Epithelial cell of alveolus of lung (primary cell): ENCODE measurements at places on chromosomes 3 and 15. TPM values are rescaled to one million over a fixed set of nuclear protein-coding genes. Genes with fewer than 3 reads are reported as not detected.

The NANOGP8 gene
- total RNA-seq = not detected in 2 replicates

The RFC4 gene
- 18.3 and 34.8 TPM in 2 replicates for total RNA-seq

The CYP11A1 gene
- total RNA-seq = 0.13 TPM in 1 of 2 replicates, not detected in the other

The HRG gene
- not detected in 2 replicates for total RNA-seq

The TP63 gene
- total RNA-seq = 0.16 and 0.91 TPM in 2 replicates

The SLCO2A1 gene
- 2.3 and 4.0 TPM in 2 replicates for total RNA-seq

The WDR49 gene
- 0.13 and 0.48 TPM in 2 replicates for total RNA-seq

The PODXL2 gene
- 5.0 and 10.5 TPM in 2 replicates for total RNA-seq

The AADACL2 gene
- total RNA-seq = not detected in 2 replicates

The PKM gene
- total RNA-seq = 1,015 and 1,831 TPM in 2 replicates
